Activated CD4-positive, alpha-beta T cell treated with anti-CD3 and anti-CD28 coated beads, Interleukin-2, amount 50 U/mL, for 48 hours (primary cell): ENCODE measurements at places on chromosomes 3 and 15.

- no peak for DNase-seq
Observed at GRCh38 chr3:42674146-42674545, 11.2 kb upstream of the KLHL40 start.

- DNase-seq: no peak
Observed at GRCh38 chr15:73914145-73914544, 12.1 kb upstream of the LOXL1 start.

DNA sequence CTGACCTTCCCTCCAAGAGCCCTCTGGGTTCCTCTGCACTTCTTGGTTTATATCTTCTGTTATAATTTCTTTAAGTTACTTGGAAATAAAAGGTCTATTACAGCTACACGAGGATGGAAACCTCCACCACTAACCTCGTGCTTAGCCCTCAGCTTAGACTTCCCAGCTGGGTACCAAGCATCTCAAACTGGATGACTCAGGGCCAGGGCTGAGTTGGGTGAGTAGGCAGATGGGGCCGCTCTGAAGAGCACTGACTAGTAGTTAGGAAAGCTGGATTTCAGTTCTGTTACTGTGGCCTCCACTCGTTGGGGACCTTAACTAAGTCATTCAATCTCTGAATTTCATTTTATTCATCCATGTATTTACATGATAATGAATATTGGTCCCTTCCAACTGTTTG lies 1036.6 kb downstream of the IGSF11 start:
- DNase-seq: no peak

- DNase-seq: no peak
Observed at GRCh38 chr15:101264911-101265641, 12.2 kb downstream of the SELENOS start.

- DNase-seq: peak; percentile 21
Observed at GRCh38 chr15:40217166-40217824, 21.6 kb upstream of the PAK6 start.

DNA sequence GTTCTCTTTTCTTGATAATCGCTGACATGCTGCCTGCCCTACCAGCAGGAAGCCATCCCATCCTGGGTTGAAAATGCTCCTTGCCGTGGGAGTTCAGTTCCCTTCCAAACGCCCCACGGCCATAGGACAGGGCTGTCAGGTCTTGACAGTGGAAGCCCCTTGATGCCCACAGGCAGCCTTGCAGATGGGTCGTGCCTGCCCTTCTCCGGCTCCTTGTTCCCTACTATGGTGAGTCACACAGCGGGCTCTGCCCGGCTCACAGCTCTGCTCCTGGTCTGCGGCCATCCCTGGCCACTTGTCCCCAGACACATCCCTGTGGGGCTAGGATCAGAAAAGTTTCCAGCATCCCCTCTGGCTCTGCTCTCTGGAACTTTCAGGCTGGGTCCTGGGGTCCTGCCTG lies 6.2 kb upstream of the APBA2 start:
- DNase-seq: no peak

GRCh38 chr3:190616637-190617036 lies 102.8 kb downstream of the IL1RAP start:
- DNase-seq: peak; percentile 9

- no peak for DNase-seq
Observed at GRCh38 chr3:55330756-55331155, 156.3 kb downstream of the WNT5A start.

- no peak for DNase-seq
Observed at GRCh38 chr3:101836652-101837598, 12.4 kb upstream of the NFKBIZ start.

DNA sequence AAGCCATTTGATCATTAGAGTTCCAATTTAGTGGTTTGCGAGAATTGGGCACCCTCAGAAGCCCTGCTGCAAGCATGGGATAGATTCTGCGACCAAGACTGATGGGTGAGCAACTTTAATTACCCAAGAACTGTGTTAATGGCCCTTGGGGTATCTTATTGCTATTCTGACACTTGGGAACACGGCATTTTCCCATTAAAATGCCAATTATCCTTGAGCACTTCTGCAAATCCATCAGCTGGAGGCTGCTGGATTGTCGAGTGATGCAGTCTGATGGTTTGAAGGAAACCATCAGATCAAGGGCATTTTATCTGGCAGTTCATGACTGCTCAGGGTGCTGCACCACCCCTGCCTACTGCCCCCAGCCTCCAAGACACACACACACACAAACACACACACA lies 183.6 kb upstream of the PROK2 start:
- DNase-seq: no peak

DNA sequence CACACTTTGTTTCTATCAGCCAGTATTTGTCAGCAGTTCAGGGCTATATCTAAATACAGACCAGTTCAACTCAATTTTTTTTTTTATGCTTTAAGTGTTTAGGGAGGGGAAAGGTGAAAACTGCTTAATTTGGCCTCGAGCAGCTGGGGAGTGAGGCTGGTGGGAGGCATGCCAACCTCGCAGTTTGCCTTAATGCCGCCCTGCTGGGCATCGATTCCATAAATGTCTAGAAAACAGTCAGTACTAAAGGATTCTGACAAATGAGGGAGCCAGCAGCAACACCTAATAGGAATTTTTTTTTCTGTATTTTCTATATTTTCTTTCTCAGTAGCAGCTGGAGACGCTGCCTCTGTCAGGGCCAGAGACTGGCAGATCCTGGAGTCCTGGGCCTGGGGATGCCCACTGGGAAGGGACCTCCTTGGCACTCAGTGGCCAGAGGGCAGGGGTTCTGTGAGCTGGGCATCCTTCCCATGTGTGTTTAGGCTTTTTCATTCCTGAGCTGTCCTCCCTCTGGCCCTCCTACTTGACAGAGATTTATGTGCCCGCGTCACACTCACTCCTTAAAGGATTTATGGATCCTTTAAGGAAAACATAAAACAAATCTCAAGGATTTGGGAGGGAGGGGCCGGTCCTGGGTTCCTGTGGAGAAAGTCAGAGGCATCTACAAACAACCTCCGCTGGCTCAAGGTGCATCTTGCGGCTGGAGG lies 117.8 kb downstream of the WNT5A start:
- no peak for DNase-seq

DNA sequence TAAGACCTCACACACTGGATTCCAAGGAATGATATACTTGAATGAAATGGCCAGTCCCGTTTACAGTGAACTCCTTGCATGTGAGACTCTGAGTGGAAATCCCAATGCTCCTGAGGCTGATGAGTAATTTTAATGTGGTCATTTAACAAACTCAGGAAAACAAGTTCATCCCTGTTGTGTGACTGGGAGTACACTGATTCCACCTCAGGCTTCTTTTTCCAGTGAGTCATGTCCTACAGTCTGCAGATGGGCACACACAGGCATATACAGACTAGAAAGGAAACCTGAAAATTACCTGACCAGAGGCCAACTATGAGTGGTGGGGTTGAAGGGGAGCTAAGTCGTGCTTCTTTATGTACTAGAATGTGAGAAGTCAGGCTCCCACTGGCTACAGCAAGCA lies 5.8 kb downstream of the SQOR start:
- DNase-seq: no peak

- DNase-seq: no peak
Observed at GRCh38 chr15:56369234-56369633, 4.0 kb downstream of the TEX9 start.

- DNase-seq: no peak
Observed at GRCh38 chr15:92878593-92879053, 21.5 kb upstream of the CHD2 start.

DNA sequence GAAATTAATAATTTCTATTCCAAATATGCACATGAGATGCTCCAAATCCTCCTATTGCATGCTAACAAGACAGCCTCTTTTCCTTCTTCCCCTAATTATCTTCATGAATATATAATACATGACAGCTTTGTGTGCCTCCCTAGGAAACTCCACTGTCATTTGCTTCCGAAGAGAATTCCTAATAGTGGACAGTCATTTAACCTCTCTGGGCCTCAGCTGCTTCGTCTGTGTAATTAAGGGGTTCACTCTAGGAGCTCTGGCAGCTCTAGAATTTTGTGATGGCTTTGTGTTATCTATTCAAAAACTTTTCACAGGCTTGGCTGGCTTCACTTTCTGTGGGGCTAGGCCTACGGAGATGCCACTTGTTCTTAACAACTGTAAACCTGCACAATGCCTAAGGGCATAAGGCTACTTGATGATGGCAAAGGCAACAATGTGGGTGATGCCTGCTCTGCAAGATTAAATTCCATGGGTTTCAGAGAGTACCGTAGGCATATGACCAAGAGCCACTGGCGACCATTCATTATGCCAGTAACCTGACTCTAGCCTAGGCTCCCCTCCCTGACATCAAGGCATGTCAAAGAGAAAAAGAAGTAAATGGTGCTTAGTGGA lies 333.8 kb upstream of the UMPS start:
- DNase-seq: no peak

DNA sequence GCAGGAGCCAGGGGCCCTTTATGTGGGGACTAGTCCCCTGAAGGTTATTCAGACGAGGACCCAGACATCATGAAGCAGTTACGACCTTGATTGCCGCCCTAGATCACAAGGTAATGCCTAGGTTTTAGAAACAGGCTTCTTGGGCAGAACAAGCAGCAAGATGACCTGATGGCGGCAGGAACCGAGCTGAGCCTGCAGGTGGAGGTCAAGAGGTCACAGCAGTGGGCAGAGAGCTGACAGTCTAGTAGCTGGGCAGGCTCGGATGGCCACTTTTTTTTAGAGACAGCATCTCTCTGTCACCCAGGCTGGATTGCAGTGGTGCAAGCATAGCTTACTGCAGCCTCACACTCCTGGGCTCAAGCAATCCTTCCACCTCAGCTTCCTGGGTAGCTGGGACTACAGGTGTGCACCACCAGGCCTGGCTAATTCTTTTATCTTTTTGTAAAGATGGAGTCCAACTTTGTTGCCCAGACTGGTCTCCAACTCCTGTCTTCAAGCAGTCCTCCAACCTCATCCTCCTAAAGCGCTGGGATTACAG lies 83.5 kb upstream of the ABHD17C start:
- DNase-seq: no peak

- DNase-seq: no peak
Observed at GRCh38 chr3:23085261-23085660, 117.9 kb upstream of the UBE2E2 start.

DNA sequence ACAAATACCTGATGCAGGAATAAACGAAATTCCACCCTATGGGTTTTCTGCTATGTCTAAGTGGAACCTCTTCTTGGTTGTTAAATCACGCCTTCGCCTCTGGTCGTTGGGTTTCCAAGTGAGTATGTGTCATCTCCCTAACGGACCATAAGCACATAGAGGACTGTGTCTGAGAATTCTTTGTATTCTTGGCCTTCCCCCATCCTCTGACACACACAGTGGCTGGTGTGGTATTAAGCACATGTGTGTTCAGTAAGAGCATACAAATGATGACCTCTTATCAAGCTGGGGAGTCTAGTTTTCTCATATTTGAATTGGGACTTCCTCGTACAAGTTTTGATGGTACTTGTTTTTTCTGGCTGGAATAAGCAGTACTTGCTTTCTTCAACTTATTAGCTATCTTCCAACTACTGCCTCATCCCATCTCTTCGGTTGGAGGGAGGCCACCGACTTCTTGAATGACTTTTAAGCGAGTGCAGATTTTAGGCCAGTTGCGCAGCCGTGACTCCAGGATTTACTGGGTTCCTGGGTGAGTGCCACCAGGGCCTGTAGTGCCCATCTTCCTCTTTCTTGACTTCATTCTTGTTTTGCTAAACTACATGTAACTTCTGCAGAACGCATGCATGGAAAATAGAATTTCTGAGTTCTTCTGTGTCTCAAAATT lies 240.2 kb downstream of the ADAMTS17 start:
- DNase-seq: no peak

GRCh38 chr15:88312941-88313579 lies 56.5 kb upstream of the NTRK3 start:
- DNase-seq: no peak

GRCh38 chr3:18237251-18238005 lies 187.7 kb downstream of the SATB1 start:
- DNase-seq: no peak

DNA sequence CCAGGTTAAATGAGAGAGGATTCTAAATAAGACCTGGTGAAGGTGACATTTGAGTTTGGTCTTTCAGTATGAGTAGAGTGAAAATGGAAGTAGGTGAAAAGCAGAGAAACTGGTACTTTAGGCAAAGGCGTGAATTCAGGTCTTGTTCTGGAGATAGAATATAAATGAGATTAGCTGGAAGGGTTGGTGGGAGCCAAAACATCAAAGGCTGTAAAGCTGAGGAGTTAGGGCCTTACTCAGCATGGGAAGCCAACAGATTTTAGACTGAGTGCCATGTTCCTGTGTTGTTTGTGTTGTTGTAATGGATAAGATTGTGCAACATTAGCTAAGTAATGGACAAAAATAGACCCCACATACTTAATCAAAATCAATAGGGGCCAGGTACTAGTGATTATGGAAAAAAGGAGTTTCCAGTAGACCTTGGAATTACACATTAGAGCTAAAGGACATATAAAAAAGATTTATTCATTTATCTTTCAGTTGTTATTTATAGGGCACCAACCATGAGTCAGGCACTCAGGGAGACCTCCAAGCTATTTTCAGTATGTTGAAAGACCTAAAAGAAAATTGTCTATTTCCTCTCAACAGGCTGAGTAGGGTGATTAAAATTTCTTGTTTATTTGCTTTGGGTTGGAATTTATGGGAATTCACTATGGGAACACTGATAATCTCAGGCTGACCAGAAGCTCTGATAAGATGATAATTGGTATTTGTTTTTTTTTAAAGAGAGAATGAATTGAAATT lies 20.8 kb downstream of the ARL14 start:
- no peak for DNase-seq

DNA sequence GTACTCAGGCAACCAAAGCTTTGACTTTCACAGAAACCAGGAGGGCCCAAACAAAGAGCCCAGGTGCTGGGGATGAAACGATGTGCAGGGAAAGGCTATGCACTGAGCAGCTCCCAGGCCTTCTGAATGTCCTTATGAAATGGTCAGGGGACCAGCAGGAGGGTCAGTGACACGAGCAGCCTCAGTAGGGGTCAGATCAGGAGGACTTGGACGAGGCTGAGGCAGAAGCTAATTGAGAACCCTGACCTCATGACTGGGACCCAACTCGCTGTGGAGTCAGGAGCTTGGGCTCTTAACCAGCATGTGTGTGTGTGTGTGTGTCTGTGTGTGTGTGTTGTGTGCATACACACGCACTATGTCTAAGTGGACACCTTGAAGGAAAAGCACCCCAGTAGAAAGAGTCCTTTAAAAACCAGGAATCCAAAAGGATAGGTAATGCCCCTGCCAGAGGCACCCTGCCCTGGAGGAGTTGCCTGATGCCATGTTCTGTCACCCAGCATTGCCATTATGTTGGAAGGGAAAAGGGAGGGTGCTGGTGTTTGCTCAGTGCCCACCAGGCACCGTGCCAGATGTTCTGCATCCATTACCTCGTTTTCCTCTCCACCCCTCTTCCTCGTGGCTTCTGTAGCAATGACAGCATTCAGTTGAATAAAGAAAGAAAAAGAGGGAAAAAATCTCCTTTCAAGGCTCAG lies 50.9 kb downstream of the CORO2B start:
- DNase-seq: no peak
